ENCODE measurements at places on chromosomes 6 and 20.

DNA sequence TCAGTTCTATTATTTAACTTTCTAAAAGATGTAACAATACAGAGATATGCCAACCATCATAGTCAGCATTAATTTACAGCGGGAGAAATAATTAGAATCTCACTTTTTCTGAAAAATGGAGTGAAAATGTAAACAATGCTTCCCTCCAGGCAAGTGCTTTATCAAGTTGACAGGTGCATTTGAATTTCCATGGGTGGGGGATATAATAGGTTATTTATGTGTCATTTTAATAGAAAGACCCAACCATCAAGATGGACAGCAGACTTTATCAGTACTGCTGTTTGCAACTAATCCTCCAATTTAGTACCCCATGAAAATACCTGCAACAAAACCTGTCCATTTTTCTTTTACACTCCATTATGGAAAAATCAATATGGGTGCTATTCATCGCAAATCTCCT lies 780.1 kb downstream of the TFAP2A start:
- no peak for DNase-seq

GRCh38 chr6:77448546-77448945 lies 14.7 kb downstream of the HTR1B start:
- no peak for DNase-seq

DNA sequence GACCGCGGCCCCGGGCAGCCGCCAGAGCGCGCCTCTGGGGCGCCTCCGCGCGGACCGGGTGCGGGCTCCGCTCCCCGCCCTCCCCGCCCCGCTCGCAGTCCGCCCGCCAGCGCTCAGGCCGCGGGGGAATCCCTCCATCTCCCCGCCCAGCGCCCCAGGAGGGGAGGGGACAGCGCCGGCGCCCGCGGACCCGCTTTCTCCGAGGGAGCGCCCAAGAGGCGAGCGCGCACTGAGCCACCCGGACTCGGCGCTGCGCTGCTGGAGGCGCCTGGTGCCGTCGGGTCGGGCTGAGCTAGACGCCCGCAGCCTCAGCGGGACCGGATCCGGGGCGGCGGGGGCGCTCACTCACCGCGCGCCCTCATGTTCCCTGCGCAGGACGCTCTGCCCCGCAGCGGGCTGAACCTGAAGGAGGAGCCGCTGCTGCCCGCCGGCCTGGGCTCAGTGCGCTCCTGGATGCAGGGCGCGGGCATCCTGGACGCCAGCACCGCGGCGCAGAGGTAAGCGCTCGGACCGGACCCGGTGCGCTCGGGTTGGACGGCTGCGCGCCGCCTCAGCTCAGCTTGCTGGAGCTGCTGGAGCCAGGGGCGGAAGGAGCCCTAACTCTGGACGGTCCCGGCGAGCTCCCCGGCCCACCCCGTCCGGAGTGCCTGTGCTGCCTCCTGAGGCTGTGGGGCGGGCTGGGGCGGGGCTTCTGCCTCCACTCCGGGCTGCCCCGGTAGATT lies 867 bp downstream of the EBF4 start:
- peak; percentile 12 for DNase-seq

DNA sequence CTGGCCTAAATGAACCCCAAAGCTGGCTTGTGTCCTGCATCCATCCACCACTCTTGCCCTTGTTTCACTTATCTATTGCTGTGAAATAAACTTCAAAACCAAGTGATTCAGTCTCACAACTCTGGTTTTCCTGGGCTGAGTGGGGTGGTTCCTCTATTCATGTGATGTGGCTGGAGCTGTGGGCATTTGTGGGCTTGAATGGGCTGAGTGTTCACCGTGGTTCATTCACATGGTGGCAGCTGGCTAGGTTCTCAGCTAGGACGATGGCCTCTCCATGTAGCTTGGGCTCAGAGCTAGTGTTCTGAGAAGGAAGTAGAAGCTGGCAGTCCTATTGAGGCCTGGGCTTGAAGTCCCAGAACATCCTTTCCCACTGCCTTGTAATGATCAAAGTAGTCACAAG lies 30.4 kb downstream of the FKBP1A start:
- DNase-seq = no peak

DNA sequence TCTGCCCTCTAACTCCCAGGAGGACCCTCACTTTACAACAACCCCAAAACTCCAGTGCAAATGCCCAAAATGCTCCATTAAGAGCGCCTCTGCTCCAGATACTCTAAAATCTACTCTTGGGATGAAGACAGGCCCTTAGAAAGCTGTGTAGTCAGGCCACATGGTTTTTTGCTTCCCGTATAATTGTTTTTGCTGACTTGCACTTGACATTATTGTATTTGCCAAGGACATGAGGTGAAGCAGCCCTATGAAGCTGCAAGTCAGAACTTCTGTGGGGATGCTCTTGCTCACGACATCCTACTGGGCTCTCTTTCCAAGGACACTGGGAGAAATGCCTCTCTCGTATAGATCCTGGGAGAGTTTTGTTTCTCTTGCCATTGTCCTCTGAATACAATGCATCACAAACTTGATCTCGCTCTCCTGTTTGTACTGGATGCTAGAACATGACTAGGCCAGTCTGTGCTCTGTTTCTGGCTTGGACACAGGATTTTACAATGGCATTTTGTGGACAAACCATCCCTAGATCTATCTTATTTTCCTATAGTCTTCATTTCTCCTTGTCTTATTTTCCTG lies 177.2 kb upstream of the DTNBP1 start:
- DNase-seq = no peak
